ENCODE measurements at places on chromosomes 7 and 10. TPM values are rescaled to one million over a fixed set of nuclear protein-coding genes. Genes with fewer than 3 reads are reported as not detected.
A peak's percentile ranks its signal among the peaks of the same experiment; 100 is the strongest.

DNA sequence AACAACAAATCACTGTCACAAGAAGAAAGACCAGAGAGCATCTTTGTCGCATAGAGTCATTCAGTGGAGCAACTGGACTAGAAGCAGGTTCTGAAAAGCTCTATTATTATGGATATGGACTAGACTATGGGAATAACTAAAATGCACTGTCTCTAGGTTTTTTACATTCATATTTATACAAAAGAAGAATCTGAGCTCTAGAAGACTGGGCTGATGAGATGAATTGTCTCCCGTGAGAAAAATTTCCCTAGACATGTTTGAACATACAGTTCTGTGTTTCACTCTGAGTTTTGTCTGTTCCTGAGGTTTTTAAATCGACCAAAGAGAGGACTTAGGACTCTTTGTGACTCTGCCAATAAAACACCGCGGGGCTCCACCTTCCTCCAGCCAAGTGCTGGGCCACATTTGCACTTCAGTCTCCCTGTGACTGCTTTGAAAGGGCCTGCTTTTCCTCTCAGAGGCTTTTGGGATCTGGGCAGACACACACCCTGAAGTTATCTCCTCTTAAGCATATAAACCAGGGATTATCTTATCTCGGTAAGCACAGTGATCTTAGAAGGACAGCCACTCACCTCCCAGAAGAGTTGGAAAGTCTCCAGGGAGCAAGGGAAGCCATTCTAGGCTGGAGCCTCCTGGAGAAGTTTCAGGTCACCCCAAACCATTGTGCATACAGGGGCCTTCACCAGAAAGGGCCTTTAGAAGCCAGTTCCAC, 101.0 kb upstream of the JCAD start:
- DNase-seq = peak; percentile 84

GRCh38 chr10:69874449-69874848, 72.7 kb downstream of the COL13A1 start:
- DNase-seq = peak; percentile 21

DNA sequence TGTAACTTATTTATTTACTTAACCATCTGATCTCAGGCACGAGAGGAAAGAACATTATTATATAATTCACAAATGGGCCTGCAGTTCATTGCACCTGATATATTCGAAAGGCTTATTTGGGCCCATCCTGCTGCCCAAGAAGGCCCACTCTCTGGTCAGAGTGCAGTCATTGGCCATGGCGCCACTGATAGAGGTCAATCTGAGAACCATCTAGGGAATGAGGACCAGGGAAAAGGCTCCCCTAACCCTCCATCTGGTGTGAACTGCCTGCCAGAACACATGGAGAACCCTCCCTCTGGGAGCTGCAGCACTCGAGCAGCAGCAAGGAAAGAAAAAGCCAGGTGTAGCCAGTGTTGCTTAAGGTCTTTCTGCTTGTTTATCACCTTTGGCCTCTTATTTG, 136.6 kb downstream of the REEP3 start:
- DNase-seq = no peak

DNA sequence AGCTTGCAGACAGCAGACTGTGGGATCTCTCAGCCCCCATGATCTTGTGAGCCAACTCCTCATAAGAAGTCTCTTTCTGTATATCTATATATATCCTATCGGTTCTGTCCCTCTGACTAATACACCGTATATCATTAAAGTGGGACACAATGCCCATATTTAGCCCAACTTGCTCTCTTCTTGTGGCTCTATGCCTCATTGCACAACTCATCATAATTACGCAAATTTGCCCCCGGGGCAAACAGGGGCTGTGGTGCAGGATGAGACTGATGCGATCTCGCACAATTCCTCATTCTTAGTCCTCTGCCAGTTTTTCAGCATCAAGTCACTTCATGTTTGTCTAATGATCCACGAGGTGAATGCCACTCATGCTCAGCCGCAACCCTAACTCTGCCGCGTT, 183.2 kb downstream of the PRPF18 start:
- DNase-seq = no peak

IRF5 gene
- under 0.01 TPM for total RNA-seq

TRPV6 gene
- not detected for total RNA-seq

CALHM3 gene
- under 0.01 TPM for total RNA-seq

All from fibroblast of villous mesenchyme (primary cell).